ENCODE measurements at places on chromosomes 7 and 10.

- DNase-seq: no peak
These were observed 51.3 kb downstream of the USP6NL start for GRCh38 chr10:11560076-11560709.

DNA sequence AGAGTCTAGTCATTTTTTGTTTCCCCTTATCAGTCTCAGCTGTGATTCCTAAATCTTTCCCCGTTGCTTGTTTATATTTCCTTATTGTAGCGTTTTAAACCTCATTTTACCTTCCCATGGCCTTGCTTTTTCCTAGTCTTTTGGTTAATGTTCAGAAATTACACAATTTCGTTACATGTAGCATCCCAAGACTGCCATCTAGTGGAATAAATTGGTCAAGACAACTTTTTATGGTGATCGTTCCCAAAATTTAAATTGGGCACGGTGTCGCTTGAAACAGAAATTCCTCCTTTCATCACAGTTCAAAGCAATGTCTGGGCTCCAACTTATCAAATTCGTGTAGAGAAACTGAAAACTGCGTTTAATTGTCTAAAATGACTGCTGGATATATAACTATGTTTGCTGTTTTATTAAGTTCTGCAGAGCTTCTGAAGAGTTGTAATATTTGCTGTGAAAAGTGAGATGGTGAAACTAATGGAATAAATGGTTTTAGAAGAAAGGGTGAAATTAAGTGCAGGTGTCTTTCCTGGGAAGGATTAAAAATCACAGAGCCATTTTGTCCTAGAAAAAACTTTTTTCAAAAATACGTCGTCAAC lies 370.2 kb downstream of the PHF14 start:
- DNase-seq: no peak

DNA sequence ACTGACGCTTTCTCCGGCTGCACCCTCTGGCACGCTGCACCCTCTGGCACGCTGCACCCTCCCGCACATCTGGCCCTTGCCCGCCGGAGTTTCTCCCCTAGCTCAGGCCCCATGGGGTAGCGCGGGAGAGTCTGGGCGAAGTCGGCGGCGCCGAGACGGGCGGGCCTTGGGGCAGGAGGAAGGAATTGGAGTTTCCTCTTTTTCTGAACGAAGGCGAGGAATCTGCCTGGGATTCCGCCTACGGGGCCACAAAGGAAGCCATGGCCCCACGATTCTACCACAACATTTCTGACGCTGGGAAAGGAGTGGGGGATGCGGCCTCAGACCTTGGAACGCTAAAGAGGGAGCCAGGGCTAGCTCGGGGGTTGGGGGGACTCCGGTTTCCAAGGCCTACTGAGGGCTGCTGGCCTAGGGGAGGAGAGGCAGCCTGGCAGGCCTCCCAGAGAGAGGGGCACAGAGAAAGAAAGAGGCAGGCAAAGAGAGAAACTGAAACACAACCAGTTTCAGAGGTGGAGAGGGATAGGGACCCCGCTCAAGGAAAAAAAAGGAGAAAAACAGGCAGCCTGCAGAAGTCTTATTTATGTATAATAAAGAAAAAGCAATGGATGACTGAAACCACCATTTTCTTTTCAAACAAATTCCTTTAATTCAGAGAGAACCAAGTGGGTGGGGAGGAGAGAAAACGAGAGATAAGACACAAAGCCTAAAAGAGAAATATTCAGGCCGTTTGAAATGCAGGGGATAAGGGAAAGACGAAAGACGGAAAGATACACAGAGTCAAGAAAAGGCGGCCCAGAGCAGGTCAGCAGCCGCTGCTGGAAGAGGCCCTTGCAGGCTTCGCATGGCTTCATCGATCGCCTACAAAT lies 4.3 kb downstream of the TLX1 start:
- no peak for DNase-seq

- no peak for DNase-seq
These were observed 58.1 kb upstream of the LBX1 start for GRCh38 chr10:101287183-101287996.

GRCh38 chr7:22720791-22721786 lies 5.9 kb upstream of the IL6 start:
- no peak for DNase-seq

GRCh38 chr7:70481570-70482123 lies 650.3 kb upstream of the GALNT17 start:
- DNase-seq: no peak

DNA sequence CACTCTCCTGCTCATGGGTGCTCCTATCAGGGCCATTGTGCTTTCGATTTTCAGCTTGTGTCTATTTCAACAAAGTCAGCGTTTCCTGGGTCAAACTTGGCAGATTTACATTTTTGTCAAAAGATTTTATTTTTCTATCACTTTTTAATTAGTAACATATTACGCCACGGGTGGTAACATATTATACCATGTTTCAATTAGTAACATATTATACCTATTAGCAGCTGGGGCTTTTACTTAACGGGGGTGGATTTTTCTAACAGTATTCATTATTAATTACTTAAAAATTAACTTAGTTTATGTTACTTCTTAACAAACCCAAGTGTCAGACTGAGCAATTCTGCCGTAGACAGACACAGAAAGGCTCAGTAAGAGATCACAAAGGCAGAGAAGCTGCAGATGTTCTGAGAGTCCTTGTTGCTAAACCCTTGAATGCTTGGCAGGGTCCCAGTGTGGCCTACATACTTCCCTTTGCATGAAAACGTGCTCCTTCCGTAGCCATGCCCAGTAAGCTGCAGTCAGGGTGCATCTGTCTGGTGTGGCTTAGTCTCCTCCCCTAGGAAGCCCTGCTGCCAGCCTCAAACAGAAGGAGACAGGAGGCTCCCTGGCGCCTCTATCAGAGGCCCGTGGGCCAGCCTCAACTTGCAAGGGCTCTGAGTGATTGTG lies 263.1 kb upstream of the CXCL12 start:
- no peak for DNase-seq

DNA sequence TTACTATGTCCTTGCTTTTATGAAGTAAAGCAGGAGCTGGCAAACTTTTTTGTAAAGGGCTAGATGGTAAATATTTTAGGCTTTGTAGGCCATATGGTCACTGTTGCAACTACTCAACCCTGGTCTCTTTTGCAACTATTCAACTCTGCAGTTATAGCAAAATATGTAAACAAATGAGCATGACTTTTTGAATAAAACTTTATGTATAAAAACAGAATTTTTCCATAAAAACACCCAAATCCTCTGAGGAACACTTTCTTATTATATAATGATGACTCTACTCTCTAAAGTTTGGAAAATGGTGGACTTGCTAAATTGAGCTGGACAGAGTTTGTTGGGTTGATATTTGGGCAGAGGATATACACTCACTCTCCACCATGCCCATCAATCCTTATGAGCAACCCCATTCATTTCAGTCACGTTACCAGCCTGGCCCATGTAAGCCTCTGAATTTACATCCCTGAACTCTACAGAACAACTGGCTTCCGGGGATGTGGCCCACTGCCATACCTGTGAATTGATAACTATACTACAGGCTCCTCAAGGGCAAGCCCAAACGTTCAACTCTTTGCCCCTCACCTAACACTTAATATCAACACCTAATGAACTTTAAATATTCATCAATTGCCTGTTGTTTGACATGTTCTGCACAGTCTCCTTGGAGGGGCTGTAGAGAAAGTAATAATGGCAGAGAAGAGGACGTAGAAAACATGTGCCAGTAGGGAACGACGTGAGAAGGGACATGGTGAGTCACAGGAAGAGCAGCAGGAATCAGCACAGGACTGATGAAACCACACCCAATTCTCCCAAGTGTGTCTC lies 37.6 kb downstream of the SGMS1 start:
- DNase-seq: no peak

DNA sequence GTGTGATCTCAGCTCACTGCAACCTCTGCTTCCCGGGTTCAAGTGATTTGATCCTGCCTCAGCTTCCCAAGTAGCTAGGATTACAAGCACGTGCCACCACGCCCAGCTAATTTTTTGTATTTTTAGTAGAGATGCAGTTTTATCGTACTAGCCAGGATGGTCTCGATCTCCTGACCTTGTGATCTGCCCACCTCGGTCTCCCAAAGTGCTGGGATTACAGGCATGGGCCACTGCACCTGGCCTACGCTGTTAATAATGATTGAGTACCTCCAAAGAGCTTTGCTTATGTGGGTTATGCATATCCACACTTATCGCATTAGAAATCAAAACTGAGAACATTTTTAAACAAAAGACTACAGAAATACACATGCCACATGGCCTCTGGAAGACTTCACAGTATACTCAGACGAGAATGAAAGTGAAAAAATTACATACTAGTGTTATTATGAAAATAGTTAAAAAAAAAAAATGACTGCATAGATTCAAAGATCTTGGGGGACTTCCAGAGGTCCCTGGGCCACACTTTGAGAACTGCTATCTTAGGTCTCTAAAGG lies 25.4 kb downstream of the RPP38 start:
- DNase-seq: no peak

- no peak for DNase-seq
These were observed 24.3 kb downstream of the CTBP2 start for GRCh38 chr10:125136087-125136486.

DNA sequence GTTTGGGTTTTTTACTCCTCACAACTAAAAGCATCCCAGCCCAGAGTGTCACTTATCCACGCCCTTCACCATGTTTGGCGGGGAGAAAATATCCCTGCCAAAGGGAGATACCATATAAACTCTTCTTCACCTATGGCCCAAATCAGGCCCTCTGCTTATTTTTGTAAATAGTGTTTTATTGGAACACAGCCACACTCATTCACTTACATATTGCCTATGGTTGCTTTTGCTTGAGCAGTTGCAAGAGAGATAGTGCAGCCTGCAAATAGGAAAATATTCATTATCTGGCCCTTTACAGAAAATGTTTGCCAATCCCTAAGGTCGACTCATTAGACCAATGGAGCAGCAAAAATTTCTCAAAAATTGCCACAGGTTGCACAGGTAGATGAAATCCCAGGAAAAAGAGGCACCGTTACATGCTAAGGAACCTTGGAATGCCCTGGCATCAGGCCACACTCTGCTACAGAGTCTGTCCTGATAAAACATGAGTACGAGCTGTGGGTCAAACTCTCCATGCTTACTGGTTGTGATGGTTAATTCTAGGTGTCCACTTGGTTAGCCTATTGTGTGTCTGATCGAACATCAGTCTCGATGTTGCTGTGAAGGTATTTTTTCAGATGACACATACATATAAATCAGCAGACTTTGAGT lies 7.9 kb upstream of the RASSF4 start:
- no peak for DNase-seq

- DNase-seq: no peak
These were observed 1.0 kb upstream of the FFAR4 start for GRCh38 chr10:93565446-93565845.

DNA sequence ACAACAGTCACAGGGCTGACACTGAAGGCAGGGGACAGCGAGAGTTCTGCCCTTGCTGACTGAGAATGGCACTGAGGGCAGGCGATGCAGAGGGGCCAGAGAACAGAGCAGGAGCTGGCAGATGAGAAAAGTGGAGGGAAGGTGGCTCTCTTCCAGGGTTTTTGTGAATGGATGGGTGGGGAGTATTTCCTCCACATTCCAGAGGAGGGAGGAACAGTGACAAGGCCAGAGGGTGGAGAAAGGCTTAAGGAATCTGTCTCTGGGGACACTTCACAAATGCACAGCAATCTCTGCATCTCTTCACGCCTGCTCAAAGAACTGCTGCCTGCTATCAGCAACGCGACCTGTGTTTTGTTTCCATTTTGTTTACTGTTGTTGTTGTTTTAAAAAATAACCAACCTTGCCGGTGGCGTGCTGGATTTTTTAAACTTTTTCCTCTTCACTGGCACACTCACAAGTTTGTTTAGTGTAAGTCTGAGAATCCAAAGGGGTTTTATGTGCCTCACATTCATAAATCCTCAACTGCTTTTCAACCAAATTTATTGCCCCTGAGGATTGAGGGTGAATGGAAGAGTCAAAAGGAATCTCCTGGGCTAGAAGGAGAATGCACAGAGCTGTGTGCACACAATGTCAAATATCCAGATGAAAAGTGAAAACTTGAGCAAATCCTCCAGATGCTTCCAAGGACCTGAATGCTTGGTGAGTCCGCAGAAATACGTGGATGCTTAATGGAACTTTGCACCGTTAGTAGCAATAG lies 129.3 kb downstream of the GLI3 start:
- DNase-seq: no peak

GRCh38 chr7:30276203-30276900 lies 8.0 kb upstream of the ZNRF2 start:
- DNase-seq: no peak

DNA sequence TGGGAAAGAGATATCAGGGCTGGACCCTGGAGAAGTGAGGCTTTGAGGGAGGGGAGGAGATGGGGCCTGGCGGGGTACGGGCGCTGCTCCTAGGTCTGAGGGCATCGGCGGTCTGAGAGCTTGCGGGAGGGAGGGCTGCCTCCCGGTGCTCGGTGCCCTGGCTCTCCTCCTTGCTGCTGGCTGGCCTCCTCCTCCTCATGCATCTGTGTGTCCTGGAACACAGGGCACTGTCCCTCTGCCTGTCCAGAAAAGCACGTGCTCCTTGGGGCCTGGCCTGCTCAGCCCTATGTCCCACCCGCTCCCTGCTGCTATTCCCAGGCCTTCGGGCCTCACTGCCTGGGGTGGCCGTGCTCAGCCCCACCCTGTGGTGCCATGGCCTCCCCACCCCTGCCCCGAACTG lies 166.9 kb downstream of the RNF216 start:
- no peak for DNase-seq

GRCh38 chr7:26284995-26285632 lies 6.5 kb upstream of the SNX10 start:
- no peak for DNase-seq

GRCh38 chr7:8434290-8435002 lies 1.0 kb downstream of the NXPH1 start:
- DNase-seq: no peak

DNA sequence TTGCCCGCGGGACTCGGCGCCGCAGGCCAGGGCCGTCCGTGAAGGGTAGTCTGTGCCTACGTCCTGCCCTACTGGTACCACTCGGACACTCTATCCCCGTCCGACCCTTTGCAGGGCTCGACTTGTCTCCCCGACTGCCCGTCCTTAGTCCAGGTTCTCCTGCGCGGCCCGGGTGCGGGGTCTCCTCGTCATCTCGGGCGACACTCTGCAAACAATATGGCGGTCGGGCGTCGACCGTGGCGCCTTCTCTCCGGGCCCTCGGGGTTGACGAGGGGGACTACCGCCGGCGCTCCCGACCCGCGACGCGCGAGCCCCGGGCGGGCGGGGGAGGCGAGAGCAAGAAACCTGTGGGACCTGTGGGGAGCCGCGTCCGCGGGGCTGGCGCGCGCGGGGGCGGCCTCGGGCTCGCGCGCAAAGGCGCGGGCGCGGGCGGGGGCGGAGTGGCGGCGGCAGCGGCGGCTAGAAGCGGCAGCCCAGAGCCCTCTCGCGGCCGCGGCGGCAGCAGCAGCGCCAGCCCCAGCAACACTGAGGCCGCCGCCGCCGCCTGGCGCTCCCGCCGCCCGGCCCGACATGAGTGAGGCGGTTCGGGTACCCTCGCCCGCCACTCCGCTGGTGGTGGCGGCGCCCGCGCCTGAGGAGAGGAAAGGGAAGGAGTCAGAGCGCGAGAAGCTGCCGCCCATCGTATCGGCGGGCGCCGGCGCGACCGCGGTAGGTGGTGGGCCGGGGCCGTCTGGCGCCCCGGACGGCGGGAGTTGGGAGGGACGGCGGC lies at the start of gene HECTD2:
HECTD2 (plus strand) TSS at position 476 of the 769 bp plus-strand sequence; CDS start at position 571, 95 bp downstream.
- no peak for DNase-seq
